T-helper 17 cell (primary cell): ENCODE measurements at places on chromosomes 3 and 15. TPM values are rescaled to one million over a fixed set of nuclear protein-coding genes. Genes with fewer than 3 reads are reported as not detected.

- no peak for DNase-seq
Observed at GRCh38 chr3:132008837-132009236, 26.0 kb downstream of the CPNE4 start.

DNA sequence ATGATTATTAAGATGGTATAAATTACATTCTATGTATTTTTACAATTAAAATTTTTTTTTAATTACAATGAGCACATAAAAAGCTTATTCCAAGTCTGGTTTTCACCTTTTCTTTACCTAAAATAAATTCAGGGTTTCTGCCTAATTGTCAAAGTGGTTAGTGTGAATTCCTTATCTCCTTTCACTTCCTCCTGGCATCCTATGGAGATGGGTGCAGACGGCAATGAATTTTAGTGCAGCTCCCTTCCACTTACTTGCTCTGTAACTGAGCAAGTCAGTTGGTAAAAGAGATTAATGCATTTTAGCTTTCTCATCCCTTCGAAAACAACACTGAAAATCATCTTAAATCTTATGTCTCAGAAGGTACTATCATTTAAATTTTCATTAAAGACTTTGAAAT lies 13.1 kb downstream of the HDGFL3 start:
- no peak for DNase-seq

- DNase-seq: no peak
Observed at GRCh38 chr15:81825136-81825535, 220.7 kb downstream of the MEX3B start.

DNA sequence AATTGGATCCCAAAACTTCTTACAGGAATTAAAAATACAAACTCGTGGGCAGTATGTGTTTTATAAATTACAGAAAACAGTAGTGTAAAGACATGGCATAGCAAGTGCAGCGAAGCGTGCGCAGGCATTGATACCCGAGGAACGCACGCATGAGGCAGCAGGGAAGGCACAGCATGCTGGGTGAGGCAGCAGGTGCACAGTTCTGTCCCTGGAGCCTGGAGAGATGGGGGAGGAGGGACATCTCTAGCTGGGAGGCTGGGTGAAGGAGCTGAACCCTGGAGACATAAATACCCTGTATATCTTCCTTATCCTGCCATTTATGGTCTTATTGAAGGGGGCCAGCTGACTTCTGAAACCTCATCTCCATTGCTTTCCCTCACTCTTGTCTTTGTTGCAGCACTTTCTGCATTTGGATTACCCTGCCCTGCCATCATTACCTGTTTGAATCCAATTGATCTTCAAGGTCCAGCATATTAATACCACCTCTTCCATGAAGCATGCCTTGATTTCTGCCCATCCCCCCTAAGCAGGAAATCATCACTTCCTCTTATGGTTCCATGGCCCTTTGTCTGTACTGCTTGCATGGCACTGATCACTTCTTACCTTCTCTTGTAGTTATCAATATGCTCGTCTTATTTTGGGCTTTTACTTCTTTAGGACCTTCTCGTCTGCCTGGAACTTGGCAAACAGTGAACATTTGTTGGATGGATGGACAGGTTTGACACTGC lies 20.5 kb downstream of the LPP start:
- no peak for DNase-seq

GRCh38 chr15:89857673-89858072 lies 36.1 kb downstream of the AP3S2 start:
- no peak for DNase-seq

- DNase-seq: no peak
Observed at GRCh38 chr15:98855067-98855814, 152.4 kb downstream of the PGPEP1L start.

GRCh38 chr3:118782755-118783202 lies 251.9 kb downstream of the IGSF11 start:
- no peak for DNase-seq

GRCh38 chr3:128067489-128067888 lies 15.3 kb downstream of the SEC61A1 start:
- no peak for DNase-seq

DNA sequence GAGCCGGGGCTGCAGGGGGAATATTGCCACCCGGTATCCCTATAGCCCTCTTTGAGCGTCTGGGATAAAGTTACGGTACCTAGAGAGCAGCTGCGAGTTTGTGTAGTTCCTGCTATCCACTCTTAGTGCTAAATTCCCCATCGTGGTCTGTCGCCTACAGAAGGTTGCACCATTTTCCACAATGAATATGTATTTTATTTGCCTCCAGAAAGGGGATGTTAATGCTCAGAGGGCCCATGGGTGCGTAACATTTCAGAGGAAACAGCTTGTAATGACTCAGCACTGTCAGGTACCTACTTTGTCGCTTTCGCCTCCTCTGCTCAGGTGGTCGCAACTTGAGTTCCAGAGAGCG lies 1.1 kb downstream of the SLCO3A1 start:
- DNase-seq: no peak

DNA sequence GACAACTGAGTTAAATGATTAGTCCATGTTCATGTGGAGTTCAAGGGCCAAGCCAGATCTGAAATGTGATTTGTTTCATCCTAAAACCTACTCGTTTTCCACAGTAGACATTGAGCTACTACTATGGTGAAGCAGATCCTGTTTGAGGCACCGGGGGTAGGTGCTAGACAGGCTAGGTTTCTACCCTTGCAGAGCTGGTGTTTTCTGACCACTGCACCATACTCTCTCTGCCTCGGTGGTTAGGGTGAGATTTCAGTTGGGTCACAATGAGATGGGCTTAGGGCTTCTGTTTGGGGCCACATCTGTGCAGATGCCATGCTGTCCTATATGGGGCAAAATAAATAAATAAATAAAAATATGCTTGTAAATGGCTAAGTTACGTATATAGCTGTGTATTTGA lies 99.3 kb downstream of the OXNAD1 start:
- no peak for DNase-seq

- no peak for DNase-seq
Observed at GRCh38 chr3:27093771-27094170, 275.4 kb downstream of the NEK10 start.

DNA sequence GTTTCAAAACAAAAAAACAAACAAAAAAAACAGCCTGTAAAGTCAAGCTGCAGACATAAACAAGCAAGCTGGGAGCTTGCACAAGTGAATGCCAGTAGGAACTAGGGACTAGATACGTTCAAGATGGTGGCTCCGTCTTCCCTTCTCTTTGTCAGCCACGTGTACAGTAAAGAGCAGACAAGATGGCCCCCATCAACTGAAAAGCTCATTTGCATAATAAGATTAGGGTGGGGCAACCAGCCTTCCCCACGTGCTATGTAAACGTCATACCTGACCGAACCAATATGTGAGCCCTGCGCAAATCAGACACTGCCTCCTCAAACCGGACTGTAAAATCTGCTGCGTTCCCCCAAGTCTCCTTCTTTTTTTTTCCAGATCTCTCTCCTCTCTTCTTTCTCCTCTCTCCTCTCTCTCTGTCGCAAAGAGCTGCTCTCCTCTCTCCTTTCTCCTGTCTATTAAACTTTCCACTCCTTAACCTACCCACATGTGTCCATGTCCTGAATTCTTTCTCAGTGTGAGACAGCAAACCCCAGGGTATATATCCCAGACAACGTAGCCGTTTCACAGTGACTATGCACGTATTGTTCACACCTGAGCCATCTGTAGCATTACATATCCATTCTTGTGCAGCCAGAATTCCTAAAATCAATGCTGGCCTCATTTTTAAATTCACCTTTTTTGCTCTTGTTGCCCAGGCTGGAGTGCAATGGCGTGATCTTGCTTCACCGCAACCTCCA lies 31.2 kb upstream of the FXR1 start:
- DNase-seq: no peak

DNA sequence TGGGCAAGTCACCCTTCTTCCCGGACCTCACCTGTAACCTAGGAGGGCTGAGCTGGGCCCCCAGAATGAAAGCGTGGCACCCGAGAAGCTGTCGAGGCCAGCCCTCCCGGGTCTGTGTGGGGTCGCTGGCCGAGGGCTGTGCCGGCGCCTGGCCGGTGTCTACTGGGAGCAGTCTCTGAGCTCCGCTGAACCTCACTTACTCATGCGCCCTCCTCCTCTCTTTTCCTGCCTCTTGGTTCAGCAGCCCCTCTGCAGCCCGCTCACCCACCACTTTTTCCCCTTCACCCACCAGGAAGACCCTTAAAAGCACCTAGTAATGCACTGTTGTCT lies 419 bp downstream of the HYKK start:
- DNase-seq: no peak

DNA sequence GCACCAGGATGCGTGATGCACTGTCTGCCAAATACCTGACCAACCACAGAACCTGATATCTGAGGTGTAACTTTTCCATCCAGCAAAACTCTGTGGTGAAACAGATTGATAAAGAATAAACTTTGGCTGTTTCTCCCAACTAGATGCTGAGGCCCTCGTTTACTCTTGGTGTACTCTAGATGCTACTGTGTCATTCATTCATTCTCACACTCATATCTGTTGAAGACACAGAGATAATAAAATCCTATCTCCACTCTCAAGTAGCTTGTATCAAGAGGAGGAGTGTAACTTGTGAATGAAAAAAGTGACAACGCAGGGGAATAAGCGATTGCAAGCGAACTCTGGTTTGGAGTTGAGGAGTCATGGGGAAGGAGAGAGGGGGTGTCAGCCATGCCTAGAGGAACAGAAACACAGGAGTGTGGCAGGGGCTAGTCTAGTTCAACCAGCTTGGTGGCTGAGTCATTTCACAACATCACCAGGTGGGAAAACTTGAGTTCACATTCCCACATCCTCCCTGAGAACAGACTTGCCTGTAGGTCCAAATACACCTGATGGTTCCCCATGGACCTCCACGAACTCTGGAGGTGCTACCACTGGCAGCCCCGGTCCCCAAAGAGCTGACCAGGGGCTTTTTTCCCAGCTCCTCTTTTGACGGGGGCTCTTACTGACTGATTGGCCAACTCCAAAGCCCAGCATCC lies 73.3 kb upstream of the SNRK start:
- DNase-seq: no peak

DNA sequence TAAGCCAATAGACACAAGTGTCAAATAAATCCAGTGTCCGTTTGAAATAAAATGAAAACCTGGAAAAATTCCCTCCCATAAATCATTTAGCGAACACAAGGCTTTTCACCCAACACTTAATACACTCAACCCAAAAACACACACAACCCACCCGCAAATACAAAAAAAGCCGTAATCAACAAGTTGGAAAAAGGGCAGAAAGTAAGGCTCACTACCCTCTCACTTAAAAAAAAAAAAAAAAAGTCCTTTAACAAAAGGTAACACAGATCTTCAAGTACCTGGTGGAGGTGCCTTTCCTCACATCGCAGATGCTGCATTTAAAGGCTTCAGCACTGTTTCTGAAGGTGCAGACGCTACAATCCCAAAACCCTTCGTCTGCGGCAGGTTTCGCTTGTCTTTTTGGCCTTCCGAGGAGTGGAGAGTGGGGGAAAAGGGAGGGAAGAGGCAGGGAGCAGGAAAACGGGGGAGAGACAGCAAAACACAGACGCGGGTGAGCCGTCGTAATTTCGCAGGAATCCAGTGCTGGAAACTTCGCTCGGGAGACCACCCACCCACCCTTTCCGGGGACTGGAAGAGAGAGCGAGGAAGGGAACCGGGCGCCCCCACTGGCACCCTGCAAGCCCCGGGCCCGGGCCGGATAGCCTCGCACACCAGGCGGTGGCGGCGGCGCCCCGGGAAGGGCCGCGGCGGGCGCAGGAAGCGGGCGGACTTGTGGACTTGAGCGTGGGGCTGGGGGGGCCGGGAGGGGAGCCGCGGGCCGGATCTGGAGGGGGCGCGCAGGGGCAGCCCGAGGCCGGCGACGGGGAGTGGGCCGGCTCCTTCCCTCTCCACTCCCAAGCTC lies 401.8 kb downstream of the SHQ1 start:
- DNase-seq: no peak

GRCh38 chr15:39497759-39498565 lies 82.9 kb upstream of the THBS1 start:
- no peak for DNase-seq

- DNase-seq: no peak
Observed at GRCh38 chr3:112519424-112520001, 20.2 kb upstream of the BTLA start.

- DNase-seq: no peak
Observed at GRCh38 chr3:144444061-144444460, 472.4 kb downstream of the DIPK2A start.

DNA sequence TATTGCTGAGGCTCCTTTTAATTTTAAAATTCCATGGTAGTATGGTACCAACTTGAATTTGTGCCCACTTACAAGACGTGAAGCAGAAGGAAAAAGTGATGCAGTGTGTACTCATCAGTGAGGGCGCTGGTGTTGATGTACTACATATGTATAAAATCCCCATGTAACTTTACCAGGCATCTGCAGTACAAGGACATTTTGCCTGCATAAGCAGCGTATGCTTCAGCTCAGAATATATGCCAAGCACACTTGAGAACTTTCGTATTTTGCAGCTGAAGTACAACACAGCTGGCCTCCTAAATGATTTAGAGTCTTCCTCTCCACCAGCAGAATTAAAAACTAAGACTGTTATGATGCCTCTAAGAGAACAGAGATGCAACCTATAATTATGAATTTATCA lies 108.9 kb downstream of the RYR3 start:
- DNase-seq: no peak

GRCh38 chr15:82539691-82540054 lies 584 bp downstream of the RPS17 start:
- DNase-seq: no peak

DNA sequence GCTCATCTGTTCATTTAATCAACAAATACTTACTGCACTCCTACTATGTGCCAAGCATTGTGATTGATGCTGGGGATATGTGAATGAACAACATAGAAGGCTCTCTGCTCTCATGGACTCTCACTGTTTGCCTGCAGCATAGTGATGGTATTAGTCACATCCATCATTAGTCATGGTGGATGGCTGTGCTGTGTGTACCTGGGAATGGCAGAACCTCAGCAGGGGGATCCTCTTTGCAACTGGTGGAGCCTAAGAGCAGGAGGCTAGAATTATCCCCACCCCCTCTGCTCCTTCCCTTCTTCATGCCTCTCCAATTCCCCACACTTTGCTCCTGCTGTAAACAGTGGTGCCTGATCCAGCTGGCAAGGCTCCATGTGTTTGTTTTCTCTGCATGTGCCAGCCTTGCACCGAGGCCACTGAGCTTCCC lies 20.5 kb downstream of the BOC start:
- DNase-seq: no peak

- DNase-seq: no peak
Observed at GRCh38 chr3:140614001-140614400, 63.9 kb upstream of the TRIM42 start.

The NOX5 gene
- total RNA-seq: not detected

The CASR gene
- total RNA-seq: 0.10 TPM

The INAFM2 gene
- total RNA-seq: 48.3 TPM

The ROBO1 gene
- not detected for total RNA-seq

The XRN1 gene
- 94.6 TPM for total RNA-seq

The TMEM207 gene
- total RNA-seq: not detected

The C3orf20 gene
- total RNA-seq: 0.12 TPM
